ENCODE measurements at places on chromosomes 2 and 18.

DNA sequence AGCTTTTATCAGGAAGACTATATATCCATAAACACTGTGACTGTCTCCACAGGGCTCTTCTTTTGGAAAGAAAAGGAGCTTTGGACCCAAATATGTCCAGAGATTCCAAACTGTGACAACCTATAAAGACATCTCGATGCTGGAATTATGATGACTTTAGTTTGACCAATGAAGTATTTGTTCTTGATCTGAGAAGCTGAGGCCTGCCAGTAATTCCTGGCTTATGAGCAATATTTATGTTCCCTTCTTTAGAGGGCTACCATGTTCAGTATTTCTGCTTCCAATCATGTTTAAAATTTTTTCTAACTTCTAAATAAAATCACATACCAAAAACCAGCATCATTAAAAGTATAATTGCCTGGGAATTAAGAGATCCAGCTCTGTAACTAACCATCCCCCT, 41.1 kb downstream of the FEZ2 start:
- no peak for DNase-seq

DNA sequence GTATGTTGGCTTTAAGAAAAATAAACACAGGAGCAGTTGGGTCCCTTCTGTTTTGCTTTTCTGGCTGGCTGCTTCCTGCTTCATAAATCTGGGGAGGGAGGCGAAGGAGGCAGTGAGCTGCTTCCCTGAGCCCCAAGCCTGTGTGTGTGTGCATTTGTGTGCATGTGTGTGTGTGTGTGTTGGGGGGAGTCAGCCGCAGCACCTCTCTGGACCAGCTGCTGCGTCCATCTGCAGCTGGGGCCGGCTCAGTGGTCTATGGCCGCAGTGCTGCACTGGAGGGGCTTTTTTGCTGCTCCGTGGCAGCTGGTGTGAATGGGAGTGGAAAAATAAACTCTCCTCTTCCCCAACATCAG, 192.3 kb downstream of the RNF144A start:
- no peak for DNase-seq

DNA sequence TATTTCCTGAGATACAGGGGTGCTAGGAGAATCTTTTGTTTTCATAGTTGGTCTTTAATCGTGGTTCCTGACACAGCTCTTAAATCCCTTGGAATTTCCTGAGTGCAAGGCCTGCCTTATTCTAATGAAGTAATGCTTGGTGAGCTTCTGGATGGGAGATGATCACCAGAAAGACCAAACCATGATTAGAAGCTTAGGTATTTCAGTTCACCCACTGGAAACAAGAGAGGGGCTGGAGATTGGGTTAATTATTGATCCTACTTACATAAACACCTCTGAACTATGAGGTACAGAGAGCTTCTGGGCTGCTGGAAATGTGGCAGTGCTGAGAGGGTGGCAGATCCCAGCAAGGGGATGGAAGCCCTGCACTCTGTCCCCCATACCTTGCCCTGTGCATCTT, 406.8 kb downstream of the THSD7B start:
- no peak for DNase-seq

DNA sequence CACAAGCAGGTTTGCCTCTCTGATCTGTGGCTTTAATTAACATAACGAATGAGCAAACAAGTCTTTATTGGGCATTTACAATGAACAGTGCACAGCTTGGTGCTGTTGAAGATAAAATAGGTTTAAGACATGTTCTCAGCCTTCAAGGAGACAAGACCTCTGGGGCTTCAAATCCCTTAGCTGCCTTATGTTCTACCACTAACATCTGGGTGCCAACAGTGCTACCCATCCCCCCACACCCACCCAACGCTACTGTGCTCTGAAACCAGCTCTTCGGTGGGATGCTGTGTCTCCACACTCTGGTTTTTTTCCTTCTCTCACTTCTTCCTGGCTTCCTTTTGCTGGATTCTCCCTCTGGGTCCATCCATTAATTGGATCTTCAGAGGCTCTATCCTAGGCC, 14.1 kb upstream of the B3GNT2 start:
- peak; percentile 18 for DNase-seq

DNA sequence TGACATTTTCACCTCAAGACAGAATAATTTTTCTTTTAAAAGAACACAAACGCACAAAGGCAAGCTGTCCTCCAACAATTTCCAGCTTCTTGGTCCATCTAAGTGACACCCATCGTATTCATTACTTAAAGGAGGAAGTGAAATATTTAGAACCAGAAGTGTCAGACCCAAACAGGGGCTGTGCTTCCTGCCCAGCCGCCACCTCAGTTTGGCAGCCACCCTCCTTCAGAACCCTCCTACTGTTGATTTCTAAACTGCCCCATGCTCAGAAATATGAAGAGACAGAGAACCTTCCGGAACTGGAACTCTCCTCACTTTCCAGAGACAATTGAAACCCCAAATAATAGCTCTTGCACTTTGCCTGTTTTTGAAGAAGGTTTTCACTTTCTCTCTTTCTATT, 734.8 kb upstream of the SALL3 start:
- DNase-seq = no peak

DNA sequence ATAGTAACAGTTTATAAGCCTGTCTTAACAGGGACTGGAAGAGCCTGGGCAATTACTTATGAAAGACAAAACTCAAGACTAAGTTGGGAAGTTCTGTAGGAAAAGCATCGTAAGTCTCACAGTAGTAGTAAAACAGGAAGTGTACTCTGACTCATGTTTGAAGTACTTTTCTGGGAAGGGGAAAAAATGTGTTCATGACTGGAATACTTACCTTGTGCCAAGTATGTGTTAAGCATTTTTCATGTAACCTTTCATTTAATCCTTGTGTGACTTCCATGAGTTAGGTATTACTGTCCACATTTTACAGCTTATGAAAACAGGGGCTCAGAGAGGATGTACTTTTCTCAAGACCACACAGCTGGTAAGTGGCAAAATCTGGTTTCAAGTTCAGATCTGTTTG, 13.7 kb upstream of the SKOR2 start:
- DNase-seq = no peak

DNA sequence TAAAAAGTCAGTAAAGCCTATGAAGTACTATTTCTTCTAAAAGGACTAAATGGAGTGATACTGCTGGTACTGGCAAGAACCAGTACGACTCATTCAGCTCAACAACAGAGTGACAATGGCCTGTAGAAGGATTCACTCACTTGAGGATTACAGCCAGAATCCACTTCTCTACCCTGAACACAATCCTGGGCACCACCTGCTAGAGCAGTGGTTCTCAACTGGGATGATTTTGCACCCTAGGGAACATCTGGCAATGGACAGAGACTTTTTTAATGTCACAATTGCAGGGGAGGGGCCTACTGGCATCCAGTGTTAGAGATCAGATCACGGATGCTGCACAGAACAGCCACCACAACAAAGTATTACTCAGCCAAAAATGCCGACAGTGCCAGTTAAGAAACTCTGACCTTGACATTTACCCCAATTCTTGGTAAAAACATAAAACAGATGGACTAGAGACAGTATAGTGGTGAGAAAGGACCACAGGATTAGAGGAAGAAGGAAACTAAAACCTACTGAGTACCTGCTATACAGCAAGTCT, 5.0 kb downstream of the SPIRE1 start:
- no peak for DNase-seq

GRCh38 chr2:174554529-174555150, 43.0 kb downstream of the WIPF1 start:
- no peak for DNase-seq

DNA sequence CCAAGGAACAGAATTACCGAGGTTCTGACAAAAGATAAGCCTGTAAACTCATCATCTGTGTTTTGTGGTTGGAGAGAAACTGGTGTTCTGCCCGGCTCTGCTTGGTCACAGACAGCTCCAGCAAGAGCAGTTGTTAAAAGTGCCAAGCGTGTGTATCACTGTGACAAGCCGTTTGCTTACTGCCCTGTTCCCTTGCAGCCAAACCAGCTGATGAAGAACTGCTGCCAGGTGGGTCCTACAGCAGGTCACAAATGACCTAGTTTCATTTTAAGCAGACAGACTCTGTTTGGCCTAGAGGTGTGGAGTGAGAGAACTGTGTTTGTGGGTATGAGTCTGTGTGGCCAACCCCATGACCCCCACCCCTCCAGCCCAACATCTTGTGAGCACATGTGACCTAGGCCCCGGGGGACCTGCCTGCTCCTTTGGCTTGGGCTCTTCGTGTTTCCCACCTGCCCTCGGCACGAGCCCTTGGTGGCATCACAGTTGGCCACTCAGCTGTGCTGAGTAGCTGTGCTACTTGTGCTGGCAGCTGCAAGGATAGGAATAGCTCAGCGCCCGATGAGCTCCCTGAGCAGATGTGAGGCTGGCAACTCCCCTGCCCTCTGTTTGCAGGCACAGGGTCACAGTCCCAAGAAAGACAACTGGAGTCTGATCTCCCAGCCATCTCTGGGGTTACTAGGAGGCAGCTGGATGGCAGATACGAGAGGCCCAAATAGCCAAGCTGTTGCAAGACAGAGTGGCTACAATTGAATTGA, 9.7 kb downstream of the OXER1 start:
- DNase-seq = no peak

DNA sequence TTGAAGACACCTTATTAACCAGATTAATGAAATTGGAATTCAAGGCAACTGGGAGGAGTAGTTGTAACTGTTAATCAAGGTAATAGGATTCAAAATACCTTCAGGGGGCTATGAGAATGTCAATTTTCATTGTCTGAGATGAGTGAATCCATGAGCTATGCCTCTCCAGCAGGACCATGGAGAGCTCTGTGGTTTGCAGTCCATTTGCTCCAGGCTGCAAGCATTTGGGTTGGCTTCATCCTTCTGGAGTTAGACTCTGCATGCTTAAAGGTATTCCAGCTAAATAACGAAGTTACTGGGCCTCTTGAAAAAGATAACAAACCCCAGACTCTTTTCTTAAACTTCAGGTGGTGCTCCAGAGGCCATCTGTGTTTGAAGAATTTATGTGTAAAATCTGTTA, 207.1 kb upstream of the SLC8A1 start:
- no peak for DNase-seq

DNA sequence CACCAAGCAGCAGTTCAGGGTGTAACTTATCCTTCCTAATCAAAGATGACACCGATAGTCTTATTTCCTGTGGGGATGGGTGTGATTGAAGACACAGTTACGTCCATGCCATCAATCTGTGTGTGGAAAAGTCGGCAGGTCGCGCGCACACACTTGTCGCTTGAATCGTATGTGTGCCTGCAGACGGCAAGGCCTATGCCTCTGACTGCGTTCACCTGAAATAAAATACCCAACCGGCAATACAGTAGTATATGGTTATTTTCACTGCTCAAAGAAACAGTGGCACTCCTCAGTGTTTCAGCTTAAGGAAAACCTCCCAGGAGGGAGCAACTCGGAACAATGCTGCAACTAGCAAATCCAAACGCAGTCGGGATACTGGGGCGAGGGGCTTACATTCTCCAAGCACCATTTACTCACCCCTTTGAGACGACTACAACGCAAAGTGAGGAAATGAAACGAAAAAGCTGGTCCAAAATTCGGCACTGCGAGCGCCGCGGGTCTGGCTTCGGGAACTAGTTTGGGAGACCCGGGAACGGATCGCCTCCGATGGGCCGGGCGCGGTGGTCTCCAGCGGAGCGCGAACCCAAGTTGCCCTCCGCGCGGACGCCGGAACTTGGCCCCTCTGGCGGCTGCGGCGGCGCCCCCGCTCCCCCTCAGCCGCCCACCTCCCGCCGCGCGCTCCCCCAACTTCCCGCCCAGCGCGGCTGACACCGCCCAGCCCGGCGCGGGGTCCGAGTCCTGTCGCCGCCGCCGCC, 675 bp downstream of the PRKD3 start:
- peak; percentile 44 for DNase-seq

- no peak for DNase-seq
Measured at GRCh38 chr2:203822240-203822639, 45.3 kb upstream of the CTLA4 start.

DNA sequence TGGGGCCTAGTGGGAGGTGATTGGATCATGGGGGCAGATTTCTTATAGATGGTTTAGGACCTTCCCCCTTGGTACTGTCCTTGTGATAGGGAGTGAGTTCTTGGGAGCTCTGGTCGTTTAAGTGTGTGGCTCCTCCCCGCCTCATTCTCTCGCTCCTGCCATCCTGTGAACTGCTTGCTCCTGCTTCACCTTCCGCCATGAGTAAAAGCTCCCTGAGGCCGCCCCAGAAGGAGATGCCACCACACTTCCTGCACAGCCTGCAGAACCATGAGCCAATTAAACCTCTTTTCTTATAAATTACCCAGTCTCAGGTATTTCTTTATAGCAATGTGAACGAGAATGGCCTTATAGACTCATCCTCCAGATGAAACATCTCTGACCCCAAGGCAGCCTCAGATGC, 101.5 kb downstream of the KCNF1 start:
- DNase-seq = no peak

- no peak for DNase-seq
Measured at GRCh38 chr2:9217838-9218770, 11.5 kb downstream of the ASAP2 start.

DNA sequence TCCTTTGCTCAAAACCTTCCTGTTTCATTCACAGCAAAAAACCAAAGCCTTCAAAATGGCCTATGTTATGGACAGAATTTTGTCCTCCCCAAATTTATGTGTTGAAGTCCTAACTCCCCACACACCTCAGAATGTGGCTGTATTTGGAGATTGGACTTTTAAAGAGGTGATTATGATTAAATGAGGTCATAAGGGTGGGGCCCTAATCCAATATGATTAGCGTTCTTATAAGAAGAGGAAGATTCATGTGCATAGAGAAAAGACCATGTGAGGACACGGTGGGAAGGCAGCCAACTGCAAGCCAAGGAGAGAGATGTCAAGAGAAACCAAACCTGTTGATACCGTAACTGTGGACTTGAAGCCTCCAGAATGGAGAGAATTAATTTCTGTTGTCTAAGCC, 4.6 kb upstream of the ZNF638 start:
- DNase-seq = no peak

GRCh38 chr2:123723706-123724105, 301.4 kb upstream of the CNTNAP5 start:
- DNase-seq = no peak

GRCh38 chr2:32926708-32927084, 20.1 kb upstream of the LTBP1 start:
- no peak for DNase-seq

DNA sequence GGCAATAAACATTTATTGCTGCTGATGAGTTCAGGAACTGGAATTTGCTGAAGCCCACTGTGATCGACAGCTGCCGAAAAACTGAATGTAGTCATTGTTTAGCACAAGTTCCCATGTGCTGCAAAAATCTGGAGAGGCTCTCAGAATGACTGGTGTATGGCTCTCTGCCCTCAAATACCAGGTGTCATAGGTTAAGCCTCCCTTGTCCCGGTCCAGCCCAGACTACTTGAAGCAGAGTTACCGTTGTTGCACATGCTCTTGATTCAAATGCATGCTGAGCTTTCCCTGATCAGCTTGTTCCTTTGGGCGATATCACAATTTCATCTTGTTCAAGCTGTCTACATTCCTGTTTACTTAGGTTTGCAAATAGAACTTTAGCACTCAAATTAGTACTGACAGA, 625.2 kb downstream of the CPS1 start:
- DNase-seq = peak; percentile 34

GRCh38 chr2:226993171-226993570, 157.3 kb downstream of the RHBDD1 start:
- DNase-seq = no peak

- no peak for DNase-seq
Measured at GRCh38 chr2:60054571-60055340, 498.7 kb downstream of the BCL11A start.

GRCh38 chr18:62857263-62857976, 142.1 kb downstream of the PHLPP1 start:
- no peak for DNase-seq
